ENCODE measurements at places on chromosomes 7 and 10.

DNA sequence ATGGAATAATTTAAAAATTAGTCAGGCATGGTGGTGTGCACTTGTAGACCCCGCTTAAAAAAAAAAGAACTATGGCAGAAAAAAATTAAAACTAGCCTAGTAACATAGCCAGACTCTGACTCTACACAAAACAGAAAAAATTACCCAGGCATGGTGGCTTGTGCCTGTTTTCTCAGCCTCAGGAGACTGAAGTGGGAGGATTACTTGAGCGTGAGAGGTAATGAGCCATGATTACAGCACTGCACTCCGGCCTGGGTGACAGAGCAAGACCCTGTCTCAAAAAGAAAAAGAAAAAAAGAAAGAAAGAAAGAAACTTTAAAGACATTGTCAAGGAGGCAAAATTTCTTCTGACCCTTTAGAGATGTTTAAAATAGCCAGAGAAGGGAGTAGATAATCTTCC, 109.0 kb upstream of the TMEM106B start:
- DNase-seq = no peak

GRCh38 chr10:35307297-35307696, 29.0 kb upstream of the CCNY start:
- no peak for DNase-seq

- no peak for DNase-seq
Observed at GRCh38 chr10:71833451-71834342, 17.4 kb downstream of the PSAP start.

DNA sequence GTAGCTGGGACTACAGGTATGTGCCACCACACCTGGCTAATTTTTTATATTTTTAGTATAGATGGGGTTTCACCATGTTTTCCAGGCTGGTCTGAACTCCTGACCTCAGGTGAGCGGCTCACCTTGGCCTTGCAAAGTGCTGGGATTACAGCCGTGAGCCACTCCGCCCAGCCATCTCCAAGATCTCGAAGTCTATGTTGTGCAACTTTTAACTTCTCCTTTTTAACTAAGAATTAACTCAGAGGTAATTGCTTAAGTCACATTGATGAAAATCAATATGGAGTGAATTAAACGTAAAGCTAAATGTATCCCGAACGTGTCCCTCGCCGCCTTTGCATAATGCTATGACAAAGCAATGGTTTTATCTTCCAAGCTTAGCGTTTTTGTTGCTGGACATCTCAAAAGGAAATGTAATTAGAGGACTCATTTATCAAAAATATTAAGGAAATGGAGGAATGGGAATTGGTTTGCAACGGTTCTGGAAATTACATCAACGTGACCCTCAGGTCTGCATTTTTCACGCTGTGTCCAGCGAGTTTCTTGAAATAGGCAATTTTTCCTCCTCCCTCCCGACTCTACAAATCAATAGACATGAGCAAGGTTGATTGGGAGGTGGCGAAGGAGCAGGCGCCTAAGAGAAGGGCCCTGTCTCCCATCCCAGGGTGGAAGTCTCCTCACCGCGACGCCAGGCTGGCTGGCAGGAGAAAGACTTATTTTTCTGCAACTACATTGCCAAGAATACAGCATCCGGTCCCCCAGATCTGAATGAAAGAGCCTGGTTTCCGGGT, 89.8 kb downstream of the TMEM130 start:
- DNase-seq = no peak

- DNase-seq = no peak
Observed at GRCh38 chr10:35208536-35208935, 81.9 kb downstream of the CREM start.

DNA sequence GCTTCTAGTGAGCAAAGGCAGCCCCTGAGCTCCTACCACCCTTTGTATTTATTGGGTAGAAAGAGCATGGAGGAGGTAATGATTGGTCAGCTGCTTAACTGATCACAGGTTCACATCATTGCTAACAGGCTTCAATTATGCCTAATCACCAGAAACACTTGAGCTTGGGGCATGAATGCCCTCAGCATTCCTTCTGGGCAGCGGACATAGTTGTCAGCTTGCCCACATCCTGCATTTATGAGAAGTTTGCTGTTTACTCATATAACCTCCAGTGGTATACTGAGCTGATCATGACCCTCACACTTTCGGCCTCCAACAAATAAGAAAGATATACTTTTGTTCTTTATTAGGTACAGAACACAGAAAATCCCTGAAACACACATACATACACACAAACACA, 140.3 kb upstream of the ODAD2 start:
- no peak for DNase-seq

DNA sequence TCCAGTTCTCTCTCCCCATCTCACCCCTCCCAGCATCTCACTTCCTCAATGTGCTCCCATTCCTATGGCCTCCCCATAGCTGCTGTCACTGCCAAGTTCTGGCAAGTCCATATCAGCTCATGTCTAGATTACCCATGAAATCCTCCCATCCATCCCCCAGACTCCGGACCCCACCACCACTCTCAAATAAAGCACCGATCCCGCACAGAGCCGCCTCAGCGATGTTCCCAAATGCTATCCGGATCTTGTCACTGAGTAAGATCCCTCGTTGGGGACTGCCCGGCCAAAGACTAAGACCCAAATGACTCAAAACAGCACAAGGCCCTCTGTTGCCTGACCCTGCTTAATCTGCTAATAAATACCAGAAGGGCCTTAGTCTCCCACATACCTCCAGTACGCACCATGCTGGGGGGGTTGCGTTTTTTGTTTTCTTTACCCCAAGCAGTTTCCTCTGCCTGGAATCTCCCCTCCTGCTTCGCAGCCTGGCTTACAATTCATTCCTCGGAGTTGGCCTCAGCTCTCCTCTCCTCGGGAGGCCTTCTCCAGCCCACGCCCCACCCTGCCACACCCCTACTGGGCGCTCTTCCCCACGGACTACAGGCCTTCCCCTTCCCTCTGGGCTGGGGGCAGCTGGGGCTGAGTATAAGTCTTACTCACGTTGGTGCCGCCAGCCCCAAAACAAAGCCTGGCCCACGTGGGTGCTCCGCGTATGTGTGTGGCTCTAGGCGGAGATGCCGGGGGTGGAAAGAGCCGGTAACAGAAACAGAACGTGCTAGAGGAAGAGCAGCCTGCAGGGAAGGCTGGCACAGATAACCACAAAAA, 1.8 kb upstream of the DUSP5 start:
- peak; percentile 72 for DNase-seq

GRCh38 chr10:60513281-60513680, 123.6 kb upstream of the ANK3 start:
- no peak for DNase-seq

- no peak for DNase-seq
Observed at GRCh38 chr7:29432721-29433120, 130.9 kb upstream of the PRR15 start.

- no peak for DNase-seq
Observed at GRCh38 chr10:6091630-6092029, 2.8 kb downstream of the RBM17 start.

- DNase-seq = no peak
Observed at GRCh38 chr10:17406036-17406834, 48.2 kb downstream of the ST8SIA6 start.

DNA sequence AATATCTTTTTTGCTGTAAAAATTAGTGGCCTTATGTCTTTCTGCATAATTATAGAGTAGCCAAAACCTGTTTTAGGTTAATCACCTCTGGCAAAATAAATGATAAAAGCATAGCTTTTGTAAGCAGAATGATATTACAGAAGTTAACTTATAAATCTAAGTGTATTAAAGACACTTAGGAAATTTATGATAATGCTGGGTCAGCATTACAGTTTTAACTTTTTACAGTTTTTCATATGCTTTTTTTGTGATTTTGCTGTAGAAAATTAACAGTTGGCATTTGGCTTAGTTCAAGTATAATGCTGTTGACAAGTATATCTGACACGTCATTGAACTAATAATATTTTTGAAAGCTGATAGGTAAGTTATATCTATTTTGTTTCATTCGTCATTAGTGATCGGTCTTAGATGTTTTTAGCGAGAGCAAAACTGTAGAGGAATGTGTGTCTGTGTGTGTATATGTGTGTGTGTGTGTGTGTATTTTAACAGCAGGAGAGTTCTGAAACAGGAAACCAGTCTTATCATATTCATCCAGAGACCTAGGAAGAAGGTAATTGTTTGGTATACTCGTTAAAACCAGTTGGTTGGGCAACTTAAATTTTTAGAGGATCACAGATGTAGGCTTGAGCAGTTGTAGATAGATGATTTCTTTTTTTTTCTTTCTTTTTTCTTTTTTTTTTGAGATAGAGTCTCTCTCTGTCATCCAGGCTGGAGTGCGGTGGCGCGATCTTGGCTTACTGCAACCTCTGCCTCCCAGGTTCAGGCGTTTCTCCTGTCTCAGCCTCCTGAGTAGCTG, 15.4 kb downstream of the PTEN start:
- DNase-seq = no peak

- no peak for DNase-seq
Observed at GRCh38 chr7:80231707-80232106, 97.1 kb downstream of the GNAI1 start.

DNA sequence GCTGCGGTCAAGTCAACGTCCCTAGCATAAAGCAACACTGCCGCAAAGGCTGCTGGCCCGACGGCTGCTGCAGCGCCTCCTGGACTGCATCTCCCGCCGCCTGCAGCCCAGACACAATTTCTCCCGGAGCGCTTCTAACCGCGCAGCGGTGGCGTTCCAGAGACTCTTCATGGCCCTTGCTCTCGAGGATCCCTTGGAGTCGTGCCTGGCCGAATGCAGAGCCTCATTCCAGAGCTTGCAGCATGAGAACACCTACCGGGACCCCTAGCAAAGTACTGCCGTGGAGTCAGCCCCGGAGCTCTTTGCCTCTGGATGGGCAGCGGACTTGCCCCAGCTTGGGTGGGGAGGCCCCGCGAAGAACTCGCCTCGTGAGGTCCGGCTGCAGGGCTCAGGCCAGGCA, 79.7 kb upstream of the ZNF32 start:
- no peak for DNase-seq

DNA sequence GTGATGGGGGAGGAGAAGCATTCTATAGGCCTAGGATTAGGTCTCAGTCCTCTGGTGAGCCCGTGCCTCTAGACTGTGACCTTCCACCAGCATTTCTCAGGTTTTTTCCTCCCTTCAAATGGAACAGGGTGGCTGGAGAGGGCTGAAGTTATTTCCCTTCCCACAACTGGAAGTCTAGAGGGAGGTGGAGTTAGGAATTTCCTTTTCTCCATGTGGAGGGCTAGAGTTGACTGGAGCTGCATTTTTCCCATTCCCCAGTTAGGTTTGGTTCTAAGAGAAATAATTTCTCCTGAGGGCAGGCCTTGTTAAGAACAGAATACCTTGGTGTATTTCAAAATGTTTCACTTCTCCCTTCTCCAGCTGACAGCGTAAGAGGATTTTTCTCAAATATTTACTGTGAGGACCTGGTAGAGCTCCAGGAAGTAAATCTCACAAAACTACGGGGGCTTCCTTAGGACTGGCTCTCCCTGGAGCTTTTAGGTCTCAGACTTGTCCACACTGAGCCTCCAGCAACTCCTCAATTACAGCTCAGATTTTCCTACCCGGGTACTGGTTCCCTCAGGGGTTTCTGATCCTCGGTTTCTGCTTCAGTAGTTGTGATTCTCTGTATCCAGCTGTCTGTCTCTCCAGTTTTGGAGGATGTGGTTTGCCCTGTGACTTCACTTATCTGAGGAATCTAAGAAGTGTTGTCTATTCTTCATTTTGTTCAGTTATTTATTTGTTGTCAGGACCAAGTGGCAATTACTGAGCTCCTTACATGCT, 6.0 kb upstream of the REEP3 start:
- no peak for DNase-seq

DNA sequence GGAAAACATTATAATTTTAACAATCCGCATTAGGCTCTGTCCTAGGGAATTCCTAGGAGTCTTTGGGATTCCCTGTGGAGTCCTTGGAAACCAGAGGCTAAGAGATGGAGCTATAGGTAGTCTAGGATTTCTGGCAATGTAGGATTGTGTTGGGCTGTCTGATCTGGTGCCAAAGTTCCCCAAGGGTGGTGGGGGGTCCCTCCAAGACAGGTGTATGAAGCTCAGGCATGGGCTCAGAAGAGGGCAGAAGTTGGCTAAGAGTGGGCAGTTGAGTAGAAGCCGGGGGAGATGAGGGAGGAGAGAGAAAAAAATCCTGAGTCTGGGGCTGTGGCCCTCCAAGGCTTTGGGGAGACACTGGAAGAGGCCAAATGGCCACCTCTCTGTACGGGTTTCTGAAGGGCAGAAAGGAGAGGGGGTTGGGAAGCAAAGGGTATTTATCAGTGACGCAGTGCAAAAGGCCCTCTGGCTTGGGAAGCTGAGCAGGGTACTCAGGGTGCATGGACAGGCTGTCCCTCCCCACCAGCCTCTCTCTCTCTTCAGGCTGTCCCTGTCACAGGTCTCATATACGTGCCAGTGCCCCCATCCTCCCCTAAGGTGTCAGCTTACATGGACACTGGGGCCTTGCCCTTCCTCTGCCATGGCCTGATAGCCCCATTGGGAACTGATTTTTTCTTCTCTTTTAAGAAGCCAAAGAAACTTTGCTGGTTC, 929 bp downstream of the HOXA6 start:
- no peak for DNase-seq

DNA sequence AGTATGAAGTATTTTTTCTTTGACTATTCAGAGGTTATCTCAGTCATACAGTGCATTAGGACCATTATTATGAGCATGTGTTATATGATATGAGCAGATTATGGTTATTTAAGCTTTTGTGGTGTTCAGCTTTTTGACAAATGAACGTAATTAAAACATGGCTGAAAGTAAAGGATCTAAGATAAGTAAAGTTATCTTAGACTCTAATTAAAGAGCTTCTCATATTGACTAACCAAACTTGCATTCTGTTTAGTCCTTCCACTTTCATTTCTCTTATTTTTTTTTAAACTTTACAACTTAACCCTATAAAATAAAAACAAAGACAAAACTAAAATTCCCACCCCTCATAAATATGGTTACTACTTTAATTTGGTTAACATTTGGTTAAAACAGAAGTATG, 6.9 kb upstream of the GPR85 start:
- DNase-seq = no peak

- DNase-seq = no peak
Observed at GRCh38 chr10:323651-324293, 188.5 kb downstream of the ZMYND11 start.

- DNase-seq = no peak
Observed at GRCh38 chr10:1128649-1129048, 72.5 kb downstream of the WDR37 start.

- DNase-seq = no peak
Observed at GRCh38 chr10:116915340-116915739, 66.0 kb downstream of the ENO4 start.

GRCh38 chr7:25596443-25596842, 368.2 kb upstream of the NPVF start:
- DNase-seq = no peak

DNA sequence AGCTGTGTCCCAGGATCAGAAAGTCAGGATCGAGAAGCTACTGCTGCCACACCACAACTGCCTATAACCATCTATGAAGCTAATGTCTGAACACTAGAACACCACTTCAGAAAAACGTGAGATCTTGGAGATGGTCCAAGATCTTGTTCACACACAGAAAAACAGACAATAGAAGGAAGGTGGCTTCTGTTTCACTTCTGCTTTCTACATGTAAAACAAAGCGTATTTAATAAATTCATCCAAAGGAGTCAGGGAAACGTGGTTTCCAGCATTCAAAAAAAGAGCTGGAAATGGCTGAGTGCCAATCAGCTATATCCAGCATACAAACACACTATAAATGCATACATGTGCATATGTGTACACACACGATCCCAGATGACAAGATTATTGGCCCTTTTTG, 70.2 kb upstream of the CCDC71L start:
- no peak for DNase-seq

- no peak for DNase-seq
Observed at GRCh38 chr10:22856444-22857074, 71.3 kb upstream of the ARMC3 start.

All from activated naive CD4-positive, alpha-beta T cell treated with anti-CD3 and anti-CD28 coated beads, Interleukin-2, amount 50 U/mL, for 16 hours (primary cell).